ENCODE measurements at places on chromosomes 5 and 9.

GRCh38 chr5:24591426-24591825 is 53.4 kb downstream of the CDH10 start:
- DNase-seq = no peak

- DNase-seq = no peak
These were observed 166.1 kb downstream of the ZSWIM6 start for GRCh38 chr5:61498121-61498520.

DNA sequence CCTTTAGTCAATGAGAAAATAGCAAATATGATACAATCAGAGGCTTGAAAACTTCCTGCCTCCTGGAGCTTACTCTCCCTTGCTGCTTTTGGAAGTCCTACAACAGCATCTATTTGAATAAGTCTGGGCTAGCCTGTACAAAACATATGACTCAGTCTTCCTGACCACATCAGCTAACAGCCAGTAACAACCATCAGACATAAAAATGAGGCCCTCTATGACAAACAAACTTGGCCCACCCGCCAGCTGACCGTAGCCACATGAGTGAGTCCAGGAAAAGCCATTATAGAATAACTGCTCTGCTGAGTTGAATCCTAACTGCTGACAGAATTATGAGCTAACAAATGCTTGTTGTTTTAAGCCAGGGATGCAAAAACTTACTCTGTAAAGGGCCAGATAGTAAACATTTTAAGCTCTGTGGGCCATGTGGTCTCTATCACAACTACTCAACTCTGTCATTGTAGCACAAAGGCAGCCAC is 347.6 kb downstream of the PTPRD start:
- DNase-seq = no peak

DNA sequence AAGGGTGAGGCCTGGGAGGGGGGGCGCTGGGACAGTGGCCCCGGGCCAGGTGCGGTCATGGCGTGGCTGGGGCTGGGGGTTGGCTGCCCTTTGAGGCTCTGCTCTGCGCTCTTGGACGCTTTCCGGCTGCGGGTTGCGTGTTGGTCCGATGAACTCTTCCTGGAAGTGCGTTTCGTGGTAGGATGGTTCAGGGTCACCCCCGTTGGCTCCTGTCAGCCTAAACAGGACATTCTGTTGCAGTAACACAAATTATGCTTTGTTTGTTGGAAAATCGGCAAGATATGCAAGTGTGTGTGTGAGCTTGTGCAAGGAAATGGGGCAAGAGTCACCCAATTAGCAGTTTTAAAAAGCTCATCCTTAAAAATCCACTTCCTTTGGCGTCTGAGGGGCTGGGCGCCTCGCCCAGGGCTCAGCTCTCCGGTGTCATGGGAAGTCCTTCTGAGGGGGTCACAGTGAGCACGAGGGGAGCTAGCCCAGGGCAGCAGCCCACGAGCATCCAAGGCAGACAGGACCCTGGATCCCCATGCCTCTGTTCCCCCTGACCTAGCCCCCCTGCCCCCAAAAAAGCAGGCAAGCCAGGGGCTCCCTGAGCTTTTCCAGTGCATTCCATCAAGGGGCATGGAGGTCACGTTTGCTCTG is 22.2 kb upstream of the RNU6ATAC start:
- no peak for DNase-seq

- no peak for DNase-seq
These were observed 108.0 kb downstream of the PPP2R2B start for GRCh38 chr5:146770546-146770945.

DNA sequence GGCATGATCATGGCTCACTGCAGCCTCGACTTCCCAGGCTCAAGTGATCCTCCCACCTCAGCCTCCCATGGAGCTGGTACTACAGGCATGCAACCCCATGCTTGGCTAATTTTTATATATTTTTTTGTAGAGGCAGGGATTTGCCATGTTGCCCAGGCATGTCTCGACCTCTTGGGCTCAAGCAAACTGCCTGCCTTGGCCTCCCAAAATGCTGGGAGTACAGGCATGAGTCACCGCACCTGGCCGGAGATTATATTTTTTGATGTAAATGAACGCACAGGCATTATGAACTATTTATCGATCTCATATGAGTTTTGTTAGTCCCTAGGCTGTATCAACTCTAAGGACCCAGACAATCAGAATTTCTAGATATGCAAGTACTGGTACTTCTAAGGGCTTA is 25.5 kb upstream of the CEP120 start:
- no peak for DNase-seq

DNA sequence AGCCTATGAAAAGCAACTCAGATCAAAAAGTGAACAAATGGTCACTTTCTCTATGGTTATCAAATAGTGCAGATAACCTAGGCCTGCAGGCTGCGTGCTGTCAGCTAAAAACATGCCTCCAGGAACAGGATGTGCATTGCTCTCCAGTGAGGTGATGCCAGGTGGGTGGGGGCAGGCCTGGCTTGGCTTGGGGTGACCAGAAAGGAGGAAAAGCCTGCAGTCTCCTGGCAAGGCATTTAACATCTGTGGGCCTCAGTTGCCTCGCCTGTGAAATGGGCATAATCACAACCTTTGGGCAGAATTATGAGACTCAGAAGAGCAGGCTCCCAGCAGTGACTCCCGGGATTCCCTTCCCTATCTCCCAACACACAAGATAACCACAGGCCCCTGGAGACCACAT is 135.9 kb downstream of the COL23A1 start:
- no peak for DNase-seq

- no peak for DNase-seq
These were observed 406.8 kb upstream of the ZNF608 start for GRCh38 chr5:125153231-125153630.

DNA sequence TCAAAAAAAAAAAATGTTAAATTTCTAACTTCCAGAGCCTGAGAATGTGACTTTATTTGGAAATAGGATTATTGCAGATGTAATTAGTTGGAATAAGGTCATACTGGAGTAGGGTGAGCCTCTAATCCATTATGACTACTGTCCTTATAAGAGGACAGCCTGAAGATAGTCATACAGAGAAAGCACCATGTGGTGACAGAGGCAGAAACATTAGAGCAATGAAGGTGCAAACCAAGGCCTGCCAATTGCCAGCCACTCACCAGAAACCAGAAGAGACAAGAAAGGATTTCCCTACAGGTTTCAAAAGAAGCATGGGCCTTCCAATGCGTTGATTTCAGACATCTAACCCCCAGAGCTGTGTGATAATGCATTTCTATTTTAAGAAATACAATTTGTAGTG is 659.2 kb upstream of the CHD1 start:
- no peak for DNase-seq

DNA sequence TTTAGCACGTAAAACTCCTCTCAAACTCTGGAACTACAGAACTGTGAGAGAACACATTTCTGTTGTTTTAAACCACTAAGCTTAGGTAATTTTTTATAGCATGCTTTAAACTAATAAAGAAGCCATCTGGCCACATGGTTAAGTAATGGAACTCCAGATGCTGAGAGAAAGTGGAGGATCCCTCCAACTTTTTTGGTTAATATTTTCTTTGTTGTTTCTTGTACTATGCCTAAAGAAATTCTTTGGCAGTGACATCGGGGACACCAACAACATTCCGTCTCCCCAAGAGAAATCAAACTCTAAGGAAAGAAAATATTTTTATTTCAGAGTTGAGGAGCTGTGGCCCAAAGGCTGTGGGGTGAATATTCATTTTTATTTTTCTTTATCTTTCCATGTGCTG is 734.8 kb upstream of the CDH9 start:
- no peak for DNase-seq

GRCh38 chr5:78602400-78602799 is 46.2 kb downstream of the LHFPL2 start:
- no peak for DNase-seq

- DNase-seq = no peak
These were observed 122.8 kb downstream of the ATPSCKMT start for GRCh38 chr5:10126900-10127299.

DNA sequence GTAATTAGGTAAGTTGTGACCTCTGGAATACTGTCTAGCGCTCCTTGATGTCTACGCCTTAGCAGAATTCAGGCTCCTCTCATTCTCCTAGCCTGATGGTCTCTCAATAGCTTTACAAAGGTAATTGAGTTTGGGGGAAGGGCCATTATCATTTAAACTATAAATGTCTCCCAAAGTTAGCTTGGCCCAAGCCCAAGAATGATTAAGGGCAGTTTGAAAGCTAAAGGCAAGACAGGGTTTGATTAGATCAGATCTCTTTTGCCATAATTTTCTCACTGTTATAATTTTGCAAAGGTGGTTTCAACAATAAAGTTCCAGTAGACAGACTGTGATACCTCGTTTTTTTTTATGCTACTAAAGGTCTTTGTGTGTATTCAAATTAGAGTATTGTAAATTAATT is 3.7 kb upstream of the SLC30A5 start:
- DNase-seq = no peak

- no peak for DNase-seq
These were observed 19.7 kb downstream of the CAMSAP1 start for GRCh38 chr9:135887585-135888050.

DNA sequence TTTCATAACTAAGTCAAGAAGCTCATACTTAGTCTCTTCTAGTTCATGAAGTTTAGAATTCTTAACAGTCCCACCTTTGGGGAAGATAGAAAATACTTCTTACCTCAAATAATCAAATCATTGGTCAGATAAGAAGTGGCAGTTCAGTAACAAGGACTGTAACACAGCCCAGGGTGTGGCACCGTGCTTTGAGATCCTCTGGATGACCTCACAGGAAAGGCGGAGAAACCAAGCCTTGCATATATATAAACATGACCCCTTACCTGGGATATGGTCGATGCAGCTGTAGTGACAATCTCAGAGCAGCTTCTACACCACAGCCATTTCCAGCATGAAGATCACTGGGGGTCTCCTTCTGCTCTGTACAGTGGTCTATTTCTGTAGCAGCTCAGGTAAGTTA is at the start of gene SPINK7:
Gene SPINK7, plus strand, starts transcription at position 271 of the 400 bp plus-strand sequence. Its CDS starts 61 bp downstream, at position 332.
- DNase-seq = no peak

GRCh38 chr9:88664773-88665172 is 129.8 kb downstream of the NXNL2 start:
- no peak for DNase-seq

DNA sequence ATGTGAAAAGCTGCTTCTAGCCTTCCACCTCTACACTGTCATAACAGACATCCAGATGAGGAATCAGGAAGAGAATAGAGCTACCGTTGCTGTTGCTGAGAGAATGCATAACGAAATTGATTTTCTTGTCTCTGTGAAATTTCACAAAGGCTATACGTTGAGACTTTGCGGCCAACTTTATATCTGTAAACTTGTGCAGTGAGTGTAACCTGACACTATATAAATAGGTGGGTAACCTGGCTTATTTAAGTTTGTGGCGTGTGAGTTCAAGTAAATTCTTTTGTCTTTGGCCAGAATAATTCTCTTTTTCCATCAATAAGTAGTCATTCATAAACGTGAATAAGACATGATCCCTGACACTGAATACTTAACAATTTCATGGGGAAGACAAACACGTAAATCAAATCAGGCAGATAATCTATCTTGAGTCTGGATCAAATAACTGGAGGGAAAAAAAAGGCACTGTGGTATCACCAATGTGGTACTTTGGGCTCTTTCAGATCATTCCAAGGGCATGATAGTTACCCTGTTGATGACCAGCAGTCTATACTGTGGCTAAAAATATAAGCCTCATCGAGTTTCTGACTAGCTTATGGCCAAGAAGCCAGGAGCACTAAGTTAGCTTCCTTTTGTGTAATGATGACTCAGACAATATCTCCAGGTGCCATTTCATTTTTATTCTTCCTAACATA is 98.2 kb upstream of the RASA1 start:
- no peak for DNase-seq

DNA sequence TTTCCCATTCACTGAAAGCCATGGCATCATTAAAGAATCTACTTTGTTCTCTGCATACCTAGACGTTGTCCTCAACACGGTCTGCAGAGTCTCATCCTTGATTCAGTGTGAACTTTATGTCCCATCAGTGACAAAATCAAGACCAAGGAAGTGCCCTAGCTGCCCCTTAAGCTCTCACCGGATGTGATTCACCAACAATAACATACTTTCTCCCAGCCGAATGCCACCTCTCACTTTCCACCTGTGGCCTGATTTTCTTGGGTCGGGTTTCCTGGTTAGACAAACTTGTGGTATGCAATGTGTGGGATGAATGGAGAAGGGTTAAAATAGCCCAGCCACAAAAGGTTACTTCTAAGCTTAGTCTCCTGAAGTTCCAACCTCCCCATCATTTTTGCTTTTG is 145.3 kb upstream of the PAPPA start:
- no peak for DNase-seq

GRCh38 chr9:69299315-69299714 is 25.7 kb upstream of the ENTREP1 start:
- DNase-seq = no peak

DNA sequence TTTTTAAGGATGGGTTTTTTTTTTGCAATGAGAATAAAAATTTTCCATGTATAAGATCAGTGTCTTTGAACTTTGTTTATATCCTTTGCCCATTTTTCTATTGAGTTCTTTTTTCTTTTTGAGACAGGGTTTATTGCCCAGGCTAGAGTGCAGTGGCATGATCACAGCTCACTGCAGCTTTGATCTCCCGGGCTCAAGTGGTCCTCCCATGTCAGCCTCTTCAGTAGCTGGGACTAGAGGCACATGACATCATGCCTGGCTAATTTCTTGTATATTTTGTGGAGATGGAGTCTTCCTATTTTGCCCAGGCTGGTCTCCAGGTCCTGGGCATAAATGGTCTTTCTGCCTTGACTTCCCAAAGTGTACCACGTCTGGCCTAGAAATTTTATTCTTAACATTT is 21.2 kb downstream of the GPBP1 start:
- no peak for DNase-seq

- DNase-seq = peak; percentile 87
These were observed 55.7 kb downstream of the DPYSL3 start for GRCh38 chr5:147453875-147454814.

DNA sequence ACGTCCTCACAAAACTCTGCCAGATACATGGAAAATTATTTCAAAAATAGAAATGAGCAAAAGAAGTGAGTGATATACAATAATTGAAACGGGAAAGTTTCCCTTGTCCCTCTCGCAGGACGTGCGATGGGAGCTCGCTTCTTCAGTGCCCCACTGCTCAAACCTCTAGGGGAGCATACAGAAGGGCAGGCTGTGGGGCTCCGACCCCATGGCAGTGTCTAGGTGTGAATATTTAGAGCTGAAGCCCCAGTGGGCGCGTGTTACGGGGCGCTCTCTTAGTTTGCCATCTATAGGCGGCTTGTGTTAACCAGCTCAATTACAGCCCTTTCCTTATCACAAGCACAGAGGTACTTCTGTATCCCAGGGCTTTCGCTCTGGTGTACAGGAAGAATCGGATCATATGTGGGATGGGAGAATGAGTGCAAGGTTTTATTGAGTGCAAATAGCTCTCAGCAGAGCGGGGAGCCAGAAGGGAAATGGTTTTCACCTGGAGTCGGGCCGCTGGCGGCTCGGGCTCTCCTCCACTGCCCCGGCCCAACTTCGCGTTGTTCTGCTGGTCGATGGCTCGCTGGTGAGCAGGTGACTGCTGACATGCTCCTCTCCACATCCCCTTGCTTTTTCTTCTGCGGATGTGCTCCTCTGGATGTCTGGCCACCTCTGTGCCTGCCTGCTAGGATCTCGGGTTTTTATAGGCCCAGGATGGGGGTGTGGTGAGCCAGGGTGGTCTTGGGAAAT is 334.0 kb upstream of the PTPRD start:
- DNase-seq = no peak

GRCh38 chr5:75089137-75089536 is 36.8 kb upstream of the GCNT4 start:
- DNase-seq = no peak

Measured in left ventricle myocardium inferior (tissue), 1 donor.